ENCODE measurements at places on chromosomes 16 and 17. TPM values are rescaled to one million over a fixed set of nuclear protein-coding genes. Genes with fewer than 3 reads are reported as not detected.

The PRAC1 gene
- total RNA-seq = not detected

The CMTM2 gene
- total RNA-seq = not detected

The TP53TG3F gene
- total RNA-seq = not detected

The C17orf107 gene
- 0.63 TPM for total RNA-seq

The KRTAP3-2 gene
- total RNA-seq = not detected

The TRAF7 gene
- 55.6 TPM for total RNA-seq

The LHX1 gene
- total RNA-seq = not detected

The KRTAP9-4 gene
- total RNA-seq = not detected

The NOXO1 gene
- total RNA-seq = 0.84 TPM

The HBA1 gene
- total RNA-seq = 2.2 TPM

The SENP3 gene
- total RNA-seq = 102 TPM

Data from NCI-H460 (cell line).